ENCODE measurements at places on chromosomes 1 and 21. TPM values are rescaled to one million over a fixed set of nuclear protein-coding genes. Genes with fewer than 3 reads are reported as not detected.

GRCh38 chr1:230142608-230143210 lies 75.7 kb downstream of the GALNT2 start:
- DNase-seq = no peak

DNA sequence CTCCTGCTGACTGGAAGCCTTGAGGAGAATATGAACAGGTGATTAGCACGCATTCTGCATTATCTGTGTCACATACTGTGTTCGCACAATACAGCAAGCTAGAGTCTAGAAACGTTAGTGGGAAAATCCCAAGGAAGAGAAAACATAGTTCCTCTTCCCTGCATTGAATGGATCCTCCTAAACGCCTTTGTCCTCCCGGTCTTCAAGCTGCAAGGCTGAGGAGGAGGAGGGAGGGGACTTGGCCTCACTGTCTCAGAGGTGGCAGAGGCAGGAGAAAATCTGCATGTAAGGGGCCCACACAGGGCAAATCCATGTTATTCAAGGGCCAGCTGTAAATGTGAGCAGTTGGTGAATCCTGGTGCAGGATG lies 34.4 kb downstream of the WNT9A start:
- no peak for DNase-seq

- DNase-seq = no peak
These were observed 132.5 kb upstream of the CACHD1 start for GRCh38 chr1:64337475-64337874.

- DNase-seq = no peak
These were observed 800 bp upstream of the FAM163A start for GRCh38 chr1:179742291-179742690.

GRCh38 chr21:19228226-19228625 lies 824.6 kb upstream of the TMPRSS15 start:
- no peak for DNase-seq

DNA sequence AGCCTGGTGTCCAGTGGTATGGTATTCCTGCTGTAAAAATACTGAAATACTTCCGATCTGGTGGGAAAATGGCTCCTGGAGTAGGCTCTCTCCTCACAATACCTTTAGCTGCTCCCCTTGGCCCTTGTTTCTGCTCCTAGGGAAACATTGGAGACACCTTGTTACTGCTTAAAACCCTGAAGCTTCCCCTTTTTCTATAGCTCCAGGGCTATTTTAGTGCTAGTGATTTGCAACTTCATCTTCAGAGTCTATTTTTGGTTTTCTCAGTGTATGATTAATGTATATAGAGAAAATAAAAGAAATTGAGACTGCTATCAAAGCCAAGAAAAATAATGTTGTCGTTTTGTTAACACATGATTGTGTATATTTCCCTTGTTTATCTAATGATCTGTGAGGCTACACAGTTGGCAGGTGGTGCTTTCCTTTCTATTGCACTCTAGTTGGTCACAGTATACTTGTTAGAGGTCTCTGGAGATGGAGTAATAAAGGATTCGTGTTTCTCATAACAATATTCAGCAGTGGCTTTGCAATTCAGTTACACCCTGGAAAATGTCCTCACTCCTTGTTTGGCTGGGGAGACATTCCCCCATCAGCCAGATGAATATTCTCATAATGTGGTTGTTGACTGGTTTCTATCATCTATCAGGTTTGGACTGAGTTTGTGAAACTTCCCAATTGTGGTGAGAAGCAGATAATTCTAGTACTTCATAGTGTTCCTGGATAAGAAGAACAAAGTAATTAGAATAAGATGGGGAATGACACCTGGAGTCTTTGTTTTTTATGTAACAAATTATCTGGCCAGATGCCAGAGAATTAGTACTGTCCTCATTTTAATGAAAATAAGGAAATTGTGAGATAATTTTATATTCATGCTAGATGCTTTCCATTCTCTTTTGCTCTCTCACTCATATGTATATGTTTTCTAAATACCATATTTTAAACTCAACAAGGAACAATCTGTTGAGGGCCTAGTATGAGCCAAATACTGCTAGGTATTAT lies 44.8 kb upstream of the CACYBP start:
- no peak for DNase-seq

DNA sequence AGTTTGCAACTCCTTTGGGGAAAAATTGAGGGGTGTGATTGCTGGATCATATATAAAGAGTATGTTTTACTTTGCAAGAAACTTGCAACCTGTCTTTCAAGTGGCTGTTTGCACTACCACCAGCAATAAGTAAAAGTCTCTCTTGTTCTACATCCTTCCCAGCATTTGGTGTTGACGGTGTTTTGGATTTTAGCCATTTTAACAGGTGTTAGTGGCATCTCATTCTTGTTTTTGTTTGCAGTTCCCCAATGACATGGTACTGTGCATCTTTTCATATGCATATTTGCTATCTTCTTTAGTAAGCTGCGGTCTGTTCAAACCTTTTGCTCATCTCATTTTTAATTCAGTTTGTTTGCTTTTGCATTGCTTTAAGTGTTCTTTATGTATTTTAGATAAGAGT lies 535.5 kb downstream of the LRRIQ3 start:
- no peak for DNase-seq

- DNase-seq = no peak
These were observed 12.3 kb upstream of the PNRC2 start for GRCh38 chr1:23947366-23947765.

- DNase-seq = no peak
These were observed 677 bp downstream of the AGPAT3 start for GRCh38 chr21:43865540-43866259.

GRCh38 chr1:59043796-59044195 lies 253.1 kb upstream of the FGGY start:
- DNase-seq = peak; percentile 83

DNA sequence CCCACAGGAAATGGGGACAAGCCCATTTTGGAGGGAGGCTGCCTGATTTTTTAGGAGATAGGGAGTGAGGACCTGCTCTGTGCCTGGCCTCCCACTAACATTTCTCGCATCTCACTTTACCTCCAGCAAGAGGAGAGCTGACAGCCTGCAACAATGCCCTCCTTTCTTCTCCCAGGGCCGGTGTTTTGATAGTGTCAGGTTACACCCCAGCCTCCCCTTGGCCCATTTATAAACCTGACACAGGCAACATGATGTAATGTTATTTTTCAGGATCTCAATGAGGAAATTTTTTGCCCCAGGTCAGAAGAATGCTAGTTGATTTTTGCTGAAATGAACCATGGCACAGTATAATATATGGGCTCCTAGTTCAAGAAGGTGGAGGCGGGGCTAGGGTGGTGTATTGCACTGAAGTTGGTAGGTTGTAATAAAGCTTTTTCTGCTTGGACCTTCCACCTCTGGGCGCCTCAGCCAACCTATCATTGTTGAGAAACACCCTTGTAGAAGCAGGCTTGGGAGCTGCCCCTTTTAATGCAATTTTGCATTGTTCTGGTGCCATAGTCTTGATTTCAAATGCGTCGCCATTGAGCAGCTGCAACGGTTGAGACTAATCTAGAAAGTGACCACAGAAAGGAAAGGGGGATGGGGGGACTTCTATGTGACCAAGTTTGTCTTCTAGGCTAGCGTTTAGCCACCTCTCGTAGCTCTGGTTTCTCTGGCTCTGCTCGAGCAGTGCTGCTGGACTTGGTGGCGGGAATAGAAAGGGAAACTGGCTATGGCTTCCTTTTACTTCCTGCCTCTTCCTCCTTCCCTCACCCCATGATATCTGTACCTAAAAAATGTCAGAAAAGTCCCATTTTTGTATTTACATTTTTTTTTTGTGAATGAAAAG lies 53.0 kb downstream of the PBX1 start:
- no peak for DNase-seq

GRCh38 chr1:206116873-206117150 lies 376 bp downstream of the AVPR1B start:
- no peak for DNase-seq

DNA sequence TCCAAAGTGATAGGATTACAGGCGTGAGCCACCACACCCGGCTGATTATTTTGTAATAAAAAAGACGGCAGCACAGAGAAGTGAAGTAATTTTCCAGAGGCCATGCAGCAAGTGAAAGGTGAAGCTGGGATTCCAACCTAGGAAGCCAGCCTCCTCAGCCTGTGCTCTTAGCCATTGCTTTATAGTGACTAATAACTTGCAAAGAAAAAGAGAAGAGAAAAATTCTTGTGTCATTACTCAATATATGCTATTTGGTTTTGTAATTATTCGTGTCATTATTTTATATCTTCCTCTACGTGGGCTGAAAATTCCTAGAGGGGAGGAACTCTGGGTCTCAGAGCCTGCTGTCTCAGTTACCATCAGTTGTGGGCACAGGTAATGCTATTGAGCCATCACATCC lies 1.6 kb upstream of the IER5 start:
- DNase-seq = no peak

GRCh38 chr1:229782469-229782868 lies 156.4 kb downstream of the URB2 start:
- no peak for DNase-seq

DNA sequence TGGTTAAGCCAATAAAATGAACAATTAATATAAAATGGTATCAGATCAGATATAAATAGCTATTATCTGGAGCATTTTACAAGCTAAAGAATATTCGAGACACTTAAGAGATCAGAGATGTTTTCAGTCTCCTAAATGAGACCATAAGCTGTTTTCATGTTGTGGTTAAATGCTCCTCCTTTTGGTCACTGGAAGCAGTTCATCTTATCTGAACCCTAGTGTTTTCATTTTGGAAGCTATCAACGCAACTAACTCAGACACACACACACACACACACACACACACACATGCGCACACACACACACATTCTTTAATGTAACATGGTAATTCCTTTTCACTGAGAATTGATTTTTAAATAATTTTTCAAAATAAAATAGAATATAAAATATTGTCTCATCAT lies 10.0 kb upstream of the LRRC8C start:
- no peak for DNase-seq

LEMD1 gene
- not detected for total RNA-seq

LENEP gene
- total RNA-seq = not detected

IVL gene
- not detected for total RNA-seq

THRAP3 gene
- 76.6 TPM for total RNA-seq

HSPG2 gene
- 682 TPM for total RNA-seq

XCL2 gene
- not detected for total RNA-seq

AMY1A gene
- total RNA-seq = not detected

LCE6A gene
- not detected for total RNA-seq

CFHR2 gene
- not detected for total RNA-seq
